Esophagus mucosa (tissue), 1 donor: ENCODE measurements at places on chromosomes 13 and 19. TPM values are rescaled to one million over a fixed set of nuclear protein-coding genes. Genes with fewer than 3 reads are reported as not detected.

- no peak for ATAC-seq
These were observed 271.5 kb downstream of the SLC7A1 start for GRCh38 chr13:29323954-29324353.

- peak; percentile 6 for ATAC-seq
These were observed 679 bp downstream of the ZNF471 start for GRCh38 chr19:56508290-56508778.

- ATAC-seq, result peak; percentile 67
These were observed at the start of gene ARHGEF18 for GRCh38 chr19:7348587-7349230. ARHGEF18 (plus strand) TSS chr19:7348937; CDS start chr19:7362891, 13,954 bp downstream.

Gene TMEM150B
- total RNA-seq, result not detected

Gene CD33
- total RNA-seq, result 0.40 TPM

Gene ZNF470
- total RNA-seq, result 2.4 TPM

Gene ZNF865
- 5.3 TPM for total RNA-seq
